ENCODE measurements at places on chromosomes 11 and 22.

GRCh38 chr11:12007769-12008737 is at the start of gene DKK3:
Gene DKK3, minus strand, starts transcription at chr11:12008626. Its CDS starts 44 bp downstream, at chr11:12008582.
- no peak for DNase-seq

- no peak for DNase-seq
Measured at GRCh38 chr22:22720201-22720723, 75.8 kb downstream of the GGTLC2 start.

DNA sequence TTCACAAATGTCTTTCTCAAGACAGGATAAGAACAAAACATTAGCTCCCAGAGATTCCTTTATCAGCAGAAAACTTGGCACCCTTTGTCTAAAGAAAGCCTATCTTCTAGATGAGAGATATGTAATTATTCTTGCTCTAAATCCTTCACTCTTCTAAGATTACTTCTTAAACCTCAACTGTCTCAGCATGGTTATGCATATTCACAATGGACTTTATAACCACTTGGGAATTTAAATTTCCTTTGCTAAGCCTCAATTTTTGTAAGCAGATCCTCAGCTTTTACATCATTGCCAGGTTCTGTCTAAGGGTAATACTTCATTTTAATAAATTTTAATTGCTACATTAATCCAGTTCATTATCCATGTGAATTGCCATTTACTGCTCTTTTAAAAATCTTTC is 433.6 kb upstream of the DDI1 start:
- no peak for DNase-seq

- DNase-seq: no peak
Measured at GRCh38 chr22:40022536-40023240, 27.9 kb downstream of the FAM83F start.

DNA sequence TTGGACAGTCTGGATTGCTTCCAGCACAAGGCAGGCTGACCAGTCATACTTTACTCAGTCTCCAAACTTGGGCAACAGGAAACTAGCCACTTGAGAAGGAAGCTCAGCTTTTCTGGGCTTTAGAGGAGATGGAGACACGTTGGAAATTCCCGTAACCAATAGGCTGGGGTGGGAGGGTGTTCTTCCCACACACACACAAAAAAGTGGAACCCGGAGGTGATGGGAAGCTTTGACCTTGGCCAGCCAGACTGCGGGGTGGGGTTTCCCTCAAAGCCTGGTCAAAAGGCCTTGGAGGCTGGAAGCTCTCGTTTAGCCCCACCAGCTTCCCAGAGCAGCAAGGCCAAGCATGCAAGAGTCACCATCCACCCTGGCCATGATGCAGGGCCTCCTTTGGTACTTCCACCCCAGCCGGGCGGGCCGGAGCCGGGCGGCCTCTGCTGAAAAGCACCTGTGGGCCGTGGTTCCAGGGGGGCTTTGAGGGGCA is 126.2 kb downstream of the BCR start:
- DNase-seq: no peak

- no peak for DNase-seq
Measured at GRCh38 chr22:19042285-19043120, 79.7 kb downstream of the DGCR2 start.

DNA sequence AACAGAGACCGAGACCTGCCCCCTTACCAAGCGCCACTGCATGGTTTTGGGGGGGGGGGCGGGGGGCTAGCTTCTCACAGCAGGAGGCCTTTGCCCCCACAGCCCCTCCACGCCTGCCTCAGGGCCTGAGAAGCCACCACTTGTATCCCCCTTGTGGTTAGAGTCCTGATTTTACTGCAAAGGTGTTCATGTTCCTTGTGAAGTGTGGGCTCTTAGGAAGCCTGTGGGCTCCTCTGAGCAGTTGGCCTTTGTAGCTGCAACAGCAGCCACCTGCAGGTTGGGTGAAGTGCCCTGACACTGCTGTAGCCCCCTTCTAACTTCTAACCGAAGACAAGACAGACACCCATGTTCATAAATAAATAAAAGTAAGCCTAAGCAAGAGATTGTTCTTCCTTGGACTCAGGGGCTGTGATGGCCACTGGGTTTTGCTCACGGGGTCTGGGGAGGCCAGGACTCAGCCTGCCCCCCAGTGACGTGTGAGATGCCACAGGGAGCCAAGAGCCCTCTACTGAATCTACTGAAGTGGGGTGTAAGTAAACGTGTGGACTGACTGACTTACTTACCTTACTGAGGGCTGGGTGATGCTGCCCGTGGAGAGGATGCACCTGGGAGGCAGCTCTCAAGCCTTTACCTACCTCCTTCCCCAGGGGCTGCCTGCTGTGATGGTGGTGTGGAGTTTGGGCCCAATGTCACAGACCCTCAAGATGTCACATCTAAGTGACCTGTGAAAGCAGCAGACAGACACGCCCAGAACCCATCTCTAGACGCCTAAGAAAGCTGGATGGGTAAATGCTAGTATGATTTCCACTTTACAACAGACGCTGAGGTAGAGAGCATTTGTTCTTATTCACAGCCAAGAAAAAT is 25.8 kb downstream of the USP35 start:
- DNase-seq: no peak

- DNase-seq: no peak
Measured at GRCh38 chr11:46418751-46419150, 27.2 kb upstream of the CHRM4 start.

DNA sequence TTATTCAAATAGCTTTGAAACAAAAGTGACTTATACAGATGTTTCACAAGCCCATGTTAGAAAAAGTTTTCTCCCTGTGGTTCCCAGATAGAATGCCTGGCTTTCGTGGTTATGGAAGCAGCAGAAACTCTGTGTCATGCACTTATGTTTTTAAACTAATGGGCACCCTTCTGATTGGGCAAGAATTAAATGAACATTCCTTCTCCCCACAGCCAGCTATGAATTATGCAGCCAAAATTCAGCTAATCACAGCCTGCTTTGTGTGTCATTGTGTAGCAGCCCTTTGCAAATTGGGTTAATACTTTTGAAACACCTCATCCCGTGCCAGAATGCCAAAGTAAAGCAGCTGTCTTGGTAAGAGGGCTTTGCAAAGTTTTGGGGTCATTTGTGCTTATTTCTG is 46.9 kb downstream of the PANX1 start:
- no peak for DNase-seq
